ENCODE measurements at places on chromosomes 11 and 22.

DNA sequence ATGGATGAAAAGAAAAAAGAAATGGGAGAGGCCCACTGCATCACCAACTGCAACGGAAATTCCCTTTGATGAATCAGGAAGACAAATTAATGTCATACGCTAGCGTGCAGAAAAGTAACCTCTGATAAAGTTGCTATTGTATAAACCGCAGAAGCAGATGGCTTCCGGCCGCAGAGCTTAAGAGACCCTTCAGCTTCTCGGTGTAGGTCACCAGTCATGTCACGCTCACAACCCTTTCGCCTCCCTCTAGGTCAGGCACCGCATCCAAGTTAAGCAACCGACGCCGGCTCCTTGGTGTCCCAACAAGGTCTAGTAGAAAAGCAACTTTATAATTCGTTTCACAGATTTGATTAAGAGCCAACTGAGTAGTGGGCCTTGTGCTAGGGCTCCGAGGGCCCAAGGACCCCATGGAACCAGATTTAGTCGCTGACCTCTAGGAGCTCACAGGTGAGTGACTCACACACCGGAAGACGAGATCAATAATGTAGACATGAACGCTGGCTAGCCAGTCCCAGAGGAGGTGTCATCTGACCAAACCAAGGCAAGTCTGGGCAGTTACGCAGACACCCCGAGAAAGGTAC is 1.2 kb upstream of the ZFP91 start:
- DNase-seq = peak; percentile 94

DNA sequence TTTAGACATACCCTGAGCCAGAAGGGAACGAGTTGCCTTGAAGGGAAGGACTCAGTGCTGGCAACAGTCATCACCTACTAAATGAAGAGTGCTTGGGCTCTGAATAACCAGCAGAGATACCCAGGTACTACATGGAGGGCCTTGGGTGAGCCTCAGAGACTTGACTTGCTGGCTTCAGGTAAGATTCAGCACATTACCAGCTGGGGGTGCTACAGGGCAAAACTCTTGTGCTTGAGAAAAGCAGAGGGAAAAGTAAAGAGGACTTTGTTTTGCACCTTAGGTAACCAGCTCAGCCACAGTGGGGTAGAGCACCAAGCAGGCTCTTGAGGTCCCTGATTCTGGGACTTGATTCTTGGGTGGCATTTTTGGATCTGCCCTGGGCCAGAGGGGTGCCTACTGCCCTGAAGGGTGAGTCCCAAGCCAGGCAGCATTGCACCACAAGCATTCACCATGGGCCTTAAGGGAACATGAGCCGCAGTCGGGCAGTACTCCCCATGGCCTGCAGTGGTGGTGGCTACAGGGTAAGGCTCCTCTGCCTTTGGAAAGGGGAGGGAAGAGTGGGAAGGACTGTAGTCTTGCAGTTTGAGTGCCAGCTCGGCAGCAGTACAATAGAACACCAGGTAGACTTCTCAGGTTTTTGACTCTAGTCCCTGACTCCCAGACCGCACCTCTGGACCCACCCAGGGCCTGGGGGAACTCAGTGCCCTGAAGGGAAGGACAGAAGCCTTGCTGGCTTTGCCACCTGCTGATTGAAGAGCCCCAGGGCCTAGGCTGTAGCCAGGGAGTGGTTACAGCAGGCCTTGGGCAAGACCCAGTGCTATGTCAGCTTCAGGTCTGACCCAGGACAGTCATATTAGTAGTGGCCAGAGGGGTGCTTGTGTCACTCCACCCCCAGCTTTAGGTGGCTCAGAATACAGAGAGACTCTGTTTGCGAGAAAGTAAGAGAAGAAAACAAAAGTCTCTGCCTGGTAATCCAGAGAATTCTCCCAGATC is 22.7 kb upstream of the PLEKHA7 start:
- DNase-seq = peak; percentile 15

GRCh38 chr11:107042748-107043147 is 24.5 kb upstream of the GUCY1A2 start:
- no peak for DNase-seq

GRCh38 chr11:7495882-7496551 is 10.7 kb downstream of the OLFML1 start:
- DNase-seq = peak; percentile 58

GRCh38 chr11:69696749-69697468 is 6.9 kb downstream of the FGF19 start:
- DNase-seq = no peak

DNA sequence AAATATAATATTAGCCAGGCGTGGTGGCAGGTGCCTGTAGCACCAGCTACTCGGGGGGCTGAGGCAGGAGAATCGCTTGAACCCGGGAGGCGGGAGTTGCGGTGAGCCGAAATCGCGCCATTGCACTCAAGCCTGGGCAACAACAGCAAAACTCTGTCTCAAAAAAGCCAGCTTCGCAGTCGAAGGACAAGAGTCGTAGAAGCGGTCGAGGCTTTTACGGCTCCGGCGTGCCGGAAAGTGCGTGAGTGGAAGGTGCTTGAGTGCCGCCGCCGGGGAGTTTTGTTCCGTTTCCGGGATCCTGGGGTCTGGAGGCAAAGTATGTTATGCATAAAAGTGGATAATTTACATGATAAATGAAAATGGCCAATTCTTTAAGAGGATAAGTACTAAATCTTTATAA is 43.6 kb downstream of the SYN3 start:
- no peak for DNase-seq

DNA sequence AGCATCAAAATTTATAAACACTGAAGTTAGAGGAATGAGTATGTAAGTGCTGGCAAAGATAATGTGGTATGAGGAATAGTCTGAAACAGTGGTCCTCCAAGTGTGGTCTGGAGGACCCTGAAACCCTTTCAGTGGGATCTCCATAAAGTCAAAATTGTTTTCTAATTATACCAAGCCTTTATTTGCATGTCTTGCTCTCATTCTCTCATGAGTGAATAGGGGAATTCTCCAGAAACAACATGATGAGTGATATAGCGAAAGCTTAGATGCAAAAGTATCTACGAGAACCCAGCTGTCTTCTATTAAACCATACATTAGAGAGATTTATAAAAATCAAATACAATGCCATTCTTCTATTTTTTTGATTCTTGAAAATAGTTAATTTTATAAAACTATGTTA is 145.0 kb upstream of the RAG2 start:
- no peak for DNase-seq

DNA sequence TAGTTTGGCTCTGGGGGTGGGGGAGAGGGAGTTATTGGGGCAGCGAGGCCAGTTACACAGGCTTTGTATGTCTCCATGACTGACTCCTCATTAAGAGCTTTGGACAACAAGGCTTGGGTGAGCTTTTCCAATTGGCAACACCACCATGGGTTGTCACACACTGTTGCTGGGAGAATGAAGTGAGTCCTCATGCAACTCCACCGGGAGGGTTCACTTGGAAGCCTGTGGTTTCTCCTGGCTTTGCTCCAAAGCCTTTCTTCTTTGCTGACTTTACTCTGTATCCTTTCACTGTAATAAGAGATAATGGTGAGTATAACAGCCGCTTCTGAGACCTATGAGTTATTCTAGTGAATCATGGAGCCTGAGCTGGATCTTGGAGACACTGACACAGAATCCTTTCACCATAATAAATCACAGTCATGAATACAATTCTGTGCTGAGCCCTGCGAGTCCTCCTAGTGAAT is 24.9 kb downstream of the EIF3F start:
- DNase-seq = no peak

- no peak for DNase-seq
Measured at GRCh38 chr11:60931917-60932316, 7.7 kb downstream of the TMEM132A start.

DNA sequence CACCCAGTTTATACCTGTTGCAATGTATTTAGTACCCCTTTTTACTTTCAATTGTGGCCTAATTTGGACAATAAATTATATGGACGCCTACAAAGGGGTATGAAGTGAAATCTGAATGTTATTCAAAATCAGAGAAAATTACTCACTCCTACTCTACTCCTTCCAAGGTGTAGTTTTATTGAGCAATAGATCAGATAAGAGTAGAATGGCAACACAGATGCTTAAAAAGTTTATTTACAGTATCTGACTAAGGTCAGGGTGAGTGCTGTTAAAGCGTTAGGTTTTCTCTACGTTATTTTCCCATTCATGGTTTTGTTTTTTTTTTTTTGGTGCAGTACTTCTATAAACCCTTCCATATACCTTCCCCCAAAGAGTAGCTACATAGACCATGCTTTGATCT is 805.6 kb downstream of the KCNA4 start:
- DNase-seq = no peak

GRCh38 chr22:44364751-44365130 is 52.0 kb upstream of the SHISAL1 start:
- no peak for DNase-seq

- DNase-seq = no peak
Measured at GRCh38 chr11:94857337-94857736, 89.2 kb downstream of the AMOTL1 start.

- DNase-seq = no peak
Measured at GRCh38 chr11:122671400-122671891, 15.9 kb downstream of the UBASH3B start.

- DNase-seq = no peak
Measured at GRCh38 chr11:48087974-48088681, 107.8 kb downstream of the PTPRJ start.

GRCh38 chr11:19160847-19161246 is 40.9 kb downstream of the CSRP3 start:
- no peak for DNase-seq

DNA sequence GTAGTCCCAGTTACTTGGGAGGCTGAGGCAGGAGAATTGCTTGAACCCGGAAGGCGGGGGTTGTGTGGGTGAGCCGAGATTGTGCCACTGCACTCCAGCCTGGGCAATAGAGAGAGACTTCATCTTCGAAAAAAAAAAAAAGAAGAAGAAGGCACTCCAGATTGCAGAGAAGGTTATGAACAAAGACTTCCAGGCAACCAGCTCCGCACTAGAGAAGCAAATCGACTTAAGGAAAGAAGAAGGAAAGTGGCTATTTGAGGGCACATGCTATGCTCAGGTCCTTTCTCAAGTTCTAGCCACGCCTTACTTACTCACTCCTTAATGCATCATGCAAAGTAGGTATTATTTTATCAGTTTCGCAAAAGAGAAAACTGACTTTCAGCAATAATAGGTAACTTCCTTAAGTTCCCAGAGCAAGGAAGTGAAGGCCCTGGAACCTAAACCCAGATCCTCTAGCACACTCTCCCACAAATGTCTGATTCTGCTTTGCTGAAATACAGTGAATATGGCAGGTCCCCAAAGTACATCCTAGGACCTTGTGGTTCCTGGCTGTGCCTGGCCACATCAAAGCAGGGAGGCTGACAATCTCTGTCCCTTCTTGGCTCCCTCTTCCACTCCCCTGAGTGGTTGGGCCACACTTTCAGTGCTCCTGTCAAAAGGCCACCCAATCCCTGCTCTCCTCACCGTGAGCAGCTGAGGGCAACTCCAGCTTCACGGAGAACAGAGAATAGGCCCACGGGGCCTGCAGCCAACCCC is 14.2 kb downstream of the CD3E start:
- DNase-seq = no peak

DNA sequence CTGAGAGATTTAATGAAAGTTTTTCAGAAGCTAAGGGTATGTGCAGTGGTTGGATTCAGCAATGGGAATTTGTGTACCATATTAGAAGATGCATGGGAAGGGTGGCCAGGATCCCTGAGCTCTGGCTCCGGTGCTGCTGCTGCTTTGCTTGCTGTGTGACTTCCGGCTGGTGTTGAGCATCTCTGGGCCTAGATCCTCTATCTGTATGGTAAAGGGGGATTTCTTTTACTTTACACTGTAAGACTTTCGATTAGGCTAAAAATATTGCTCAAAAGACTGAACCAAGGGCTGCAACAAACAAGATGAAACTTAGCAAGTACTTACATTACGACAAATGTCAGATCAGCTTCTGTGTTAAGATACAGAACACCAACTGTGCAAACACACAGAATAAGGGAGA is 39.1 kb downstream of the XRRA1 start:
- no peak for DNase-seq

- no peak for DNase-seq
Measured at GRCh38 chr11:130772266-130773227, 143.7 kb downstream of the SNX19 start.

- no peak for DNase-seq
Measured at GRCh38 chr22:25883482-25884033, 141.6 kb downstream of the MYO18B start.

GRCh38 chr11:105609341-105609781 is 512 bp upstream of the GRIA4 start:
- peak; percentile 3 for DNase-seq

DNA sequence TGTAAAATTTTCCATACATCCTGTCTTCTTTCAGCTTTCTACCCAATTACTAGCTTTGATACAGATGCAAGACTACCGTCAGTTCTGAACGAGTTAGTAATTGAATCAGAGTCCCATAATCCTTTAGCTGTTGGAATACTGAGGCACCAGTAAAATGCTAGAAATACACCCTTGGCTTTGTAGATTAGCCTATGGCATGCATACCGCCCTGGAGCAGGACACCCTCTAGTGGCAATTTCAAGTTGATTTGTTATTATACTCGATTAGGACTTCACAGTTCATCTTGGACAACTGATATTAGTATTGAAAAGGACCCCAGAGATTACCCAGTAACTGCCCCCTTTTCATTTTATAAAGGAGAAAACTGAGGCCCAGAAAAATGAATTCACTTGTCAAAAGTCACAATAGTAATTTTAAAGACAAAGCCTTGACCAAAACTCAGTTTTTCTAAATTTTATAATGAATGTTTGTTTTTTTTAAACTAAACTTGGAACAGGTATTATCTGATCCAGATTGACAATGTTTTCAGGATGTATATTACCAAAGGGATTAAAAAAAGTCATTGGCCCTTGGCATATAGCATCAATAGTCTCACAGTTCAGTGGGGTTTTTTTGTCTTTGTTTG is 72.6 kb downstream of the HIPK3 start:
- DNase-seq = peak; percentile 51

DNA sequence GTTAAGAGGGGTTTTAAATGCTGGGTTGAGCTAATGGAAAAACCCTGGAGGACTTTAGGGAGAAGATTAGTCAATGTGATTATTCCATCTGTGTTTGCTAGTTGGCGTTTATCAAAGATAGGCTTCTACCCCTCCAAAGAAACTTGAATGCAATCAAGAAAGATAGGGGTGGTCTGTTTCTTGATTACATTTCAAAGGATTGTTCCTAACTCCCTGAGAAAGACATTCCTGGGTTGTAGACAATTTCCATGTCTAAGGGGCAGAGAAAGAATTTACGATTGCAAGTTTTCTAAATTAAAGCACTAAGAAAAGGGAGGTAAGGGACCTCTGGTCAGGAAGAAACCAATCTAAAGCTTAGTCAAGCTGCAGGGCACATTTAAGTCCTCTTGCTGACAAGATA is 2268.7 kb downstream of the LRRC4C start:
- DNase-seq = no peak

GRCh38 chr11:109838026-109838425 is 255.2 kb upstream of the ZC3H12C start:
- DNase-seq = no peak

- DNase-seq = no peak
Measured at GRCh38 chr11:66360406-66361073, 11.0 kb downstream of the SLC29A2 start.

Measured in KBM-7 (cell line).